Esophagus mucosa (tissue), 1 donor: ENCODE measurements at places on chromosomes 1 and 21. TPM values are rescaled to one million over a fixed set of nuclear protein-coding genes. Genes with fewer than 3 reads are reported as not detected.

The OR2AK2 gene
- not detected for total RNA-seq

The WNT3A gene
- total RNA-seq, result 0.44 TPM

The PTGS2 gene
- 0.80 TPM for total RNA-seq

The OR10Z1 gene
- total RNA-seq, result not detected

The CHI3L1 gene
- 20.5 TPM for total RNA-seq

The DYNLT5 gene
- total RNA-seq, result not detected

The HIPK1 gene
- 41.6 TPM for total RNA-seq

The MMEL1 gene
- 2.3 TPM for total RNA-seq

The DNAJC28 gene
- total RNA-seq, result 0.52 TPM

The CR1 gene
- 0.96 TPM for total RNA-seq

The F13B gene
- not detected for total RNA-seq

The SLC2A5 gene
- 5.9 TPM for total RNA-seq

The AGT gene
- total RNA-seq, result 0.12 TPM

The ANKRD65 gene
- 11.9 TPM for total RNA-seq

The CACNA1S gene
- total RNA-seq, result not detected

The AGO1 gene
- 14.8 TPM for total RNA-seq

The TRIM67 gene
- not detected for total RNA-seq

The KIF17 gene
- total RNA-seq, result 0.60 TPM

The ATP6V1G3 gene
- total RNA-seq, result not detected

The AKR7A2 gene
- 50.2 TPM for total RNA-seq

The MXRA8 gene
- total RNA-seq, result 2.0 TPM

The PGLYRP3 gene
- total RNA-seq, result 31.3 TPM

The TP73 gene
- 5.2 TPM for total RNA-seq

The CFAP45 gene
- total RNA-seq, result 1.5 TPM

The GBP7 gene
- not detected for total RNA-seq

The RCSD1 gene
- total RNA-seq, result 2.4 TPM

The HSPA6 gene
- total RNA-seq, result 1.4 TPM

The RGS13 gene
- total RNA-seq, result not detected
